ENCODE measurements at places on chromosomes 6 and 20.

GRCh38 chr20:47008842-47009518, 114.3 kb downstream of the EYA2 start:
- DNase-seq: no peak

GRCh38 chr20:25310268-25310920, 62.5 kb downstream of the PYGB start:
- DNase-seq: no peak

GRCh38 chr6:21987501-21987957, 309.3 kb downstream of the PRL start:
- no peak for DNase-seq

GRCh38 chr6:72894091-72894490, 272.2 kb downstream of the KCNQ5 start:
- DNase-seq: no peak

DNA sequence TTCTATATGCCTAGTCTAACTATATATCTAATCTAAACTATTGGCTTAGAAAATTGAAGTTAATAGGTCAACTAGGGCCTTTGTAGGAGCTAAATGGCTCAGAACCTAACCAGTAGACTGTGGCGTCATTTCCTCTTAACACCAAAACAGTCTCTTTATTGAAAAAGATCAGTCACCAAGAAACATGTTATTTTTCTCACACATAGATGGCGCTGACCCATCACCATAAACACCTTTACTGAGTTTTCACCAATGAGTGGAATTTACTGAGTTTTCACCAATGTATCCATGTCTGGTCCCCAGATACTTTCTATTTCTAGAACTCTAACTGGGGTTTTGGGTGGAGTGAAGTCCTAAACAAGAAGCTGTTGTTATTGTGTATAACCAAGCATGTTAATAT, 636.0 kb downstream of the BCKDHB start:
- no peak for DNase-seq

GRCh38 chr20:58877050-58877975, 24.8 kb downstream of the GNAS start:
- no peak for DNase-seq

DNA sequence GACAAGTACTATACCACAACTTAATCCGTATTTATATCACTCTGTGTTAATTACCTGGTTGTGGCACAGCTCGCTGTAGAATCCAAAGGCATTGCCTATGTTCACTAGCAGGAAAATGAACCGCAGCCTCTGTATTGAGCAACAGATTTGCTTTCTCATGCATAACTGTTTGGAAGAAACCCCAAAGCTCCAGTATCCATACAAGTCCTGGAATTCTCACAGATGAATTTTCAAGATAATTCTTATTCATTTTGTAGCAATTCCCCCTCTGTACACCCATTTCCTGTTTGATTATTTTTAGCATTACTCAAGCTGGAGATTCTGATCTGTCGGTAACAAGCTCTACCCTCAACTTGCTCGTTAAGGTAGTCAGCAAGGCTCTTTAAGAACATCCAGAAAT, 63.5 kb downstream of the STMND1 start:
- no peak for DNase-seq

GRCh38 chr6:97052896-97053295, 128.4 kb downstream of the KLHL32 start:
- DNase-seq: no peak

GRCh38 chr20:56903421-56903820, 274.3 kb downstream of the TFAP2C start:
- no peak for DNase-seq

GRCh38 chr6:58113960-58114359, 796.5 kb downstream of the PRIM2 start:
- DNase-seq: no peak

DNA sequence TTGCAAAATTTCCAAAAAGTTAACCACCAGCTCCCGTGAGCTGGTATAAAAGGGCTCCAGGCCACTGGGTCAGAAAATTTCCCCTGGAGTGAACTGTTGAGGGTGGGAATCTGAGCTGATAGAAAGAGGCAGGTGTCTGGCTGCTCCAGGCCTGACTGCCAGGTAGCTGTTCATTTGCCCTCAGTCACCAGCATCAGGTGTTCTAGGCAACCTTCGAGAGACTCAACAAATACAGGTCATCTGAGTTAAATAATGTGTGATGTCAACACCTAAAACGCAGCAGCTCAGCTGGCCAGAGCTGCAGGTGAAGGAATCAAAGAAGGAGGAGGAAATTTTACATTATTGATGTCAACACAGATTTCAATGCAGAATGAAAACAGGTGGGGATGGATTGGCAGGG, 46.7 kb downstream of the KCNK5 start:
- DNase-seq: no peak

DNA sequence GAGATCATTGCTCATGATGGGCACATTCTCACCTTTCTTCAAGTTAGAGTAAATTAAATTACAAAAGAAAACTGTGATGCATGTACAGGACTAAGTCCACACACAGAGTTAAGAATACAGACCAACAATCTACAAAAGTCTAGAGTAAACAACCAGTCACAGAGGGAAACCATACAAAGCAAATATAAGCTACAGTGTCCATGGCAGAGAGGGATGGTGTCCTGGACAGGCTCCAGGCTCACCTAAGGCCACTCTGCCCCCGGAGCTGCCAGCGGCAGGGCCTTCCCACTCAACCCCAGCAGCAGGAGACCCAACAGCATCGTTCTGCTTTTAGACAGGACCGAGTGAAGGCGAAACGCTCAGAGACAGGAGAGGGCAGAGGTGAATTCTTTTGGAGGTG, 16.0 kb downstream of the PDE10A start:
- DNase-seq: no peak

- no peak for DNase-seq
These were observed 140.7 kb downstream of the TAF4 start for GRCh38 chr20:61924858-61925554.

- no peak for DNase-seq
These were observed 59.6 kb upstream of the SPDEF start for GRCh38 chr6:34615574-34616226.

GRCh38 chr20:37345339-37346235, at the start of gene SRC:
Gene SRC (plus strand): TSS chr20:37346140. CDS start chr20:37384154, 38,014 bp downstream.
- no peak for DNase-seq

DNA sequence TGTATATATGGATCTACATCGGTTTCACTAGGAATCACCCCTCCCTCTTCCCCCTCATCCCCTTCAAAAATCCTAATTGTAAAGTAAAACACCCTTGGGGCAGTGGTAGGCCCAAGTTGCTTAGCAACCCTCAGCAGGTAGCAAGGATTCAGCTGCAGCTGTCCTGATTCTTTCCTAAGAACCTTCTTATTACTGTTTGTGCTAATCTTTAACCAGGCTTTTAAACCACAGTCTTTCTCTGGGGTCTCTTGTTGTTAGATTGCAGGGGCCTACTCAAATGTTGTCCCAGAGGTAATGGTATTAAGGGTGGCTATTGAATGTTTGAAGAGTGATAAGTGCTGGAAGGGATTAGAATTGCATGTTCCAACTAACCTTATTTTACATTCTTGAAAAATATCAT, 46.4 kb downstream of the PRL start:
- no peak for DNase-seq

GRCh38 chr20:35618263-35619131, 2.9 kb downstream of the SPAG4 start:
- DNase-seq: no peak

GRCh38 chr6:26196846-26197635, 109.8 kb downstream of the HFE start:
- DNase-seq: peak; percentile 61

DNA sequence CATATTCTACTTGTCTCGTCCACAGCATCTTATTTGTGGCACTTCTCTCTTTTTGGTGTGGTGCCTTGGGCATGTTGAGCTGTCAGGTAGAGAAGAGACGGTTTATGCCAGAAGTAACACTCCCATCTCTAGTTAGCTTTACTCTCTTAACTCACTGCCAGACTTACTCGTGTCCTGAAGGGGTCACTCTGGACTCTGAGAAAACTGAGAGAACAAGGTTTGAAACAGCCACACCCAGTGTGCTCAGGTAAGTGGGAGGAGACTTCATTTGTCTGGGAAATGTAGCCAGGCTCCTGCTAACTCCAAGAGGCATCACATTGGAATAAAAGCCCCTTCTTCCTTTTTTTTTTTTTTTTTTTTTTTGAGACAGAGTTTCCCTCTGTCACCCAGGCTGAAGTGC, 360.8 kb downstream of the QKI start:
- no peak for DNase-seq

DNA sequence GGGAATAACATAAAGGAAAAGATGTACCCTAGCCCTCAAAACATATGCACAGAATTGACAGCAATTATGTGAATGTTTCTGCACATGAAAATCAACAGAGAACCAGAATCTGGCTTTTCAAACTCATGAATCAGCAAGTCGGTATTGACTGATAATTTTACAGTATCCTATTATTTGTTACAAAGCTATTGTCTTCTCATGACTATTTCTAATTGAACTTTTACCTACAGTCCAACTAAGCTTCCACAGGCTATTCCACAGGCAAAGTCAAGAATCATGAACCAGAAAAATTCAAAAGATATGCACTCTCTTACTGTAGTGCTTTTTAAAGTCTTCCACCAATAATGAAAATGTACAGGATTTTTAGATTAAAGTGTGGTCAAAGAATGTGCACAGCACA, 49.1 kb upstream of the DST start:
- DNase-seq: no peak

DNA sequence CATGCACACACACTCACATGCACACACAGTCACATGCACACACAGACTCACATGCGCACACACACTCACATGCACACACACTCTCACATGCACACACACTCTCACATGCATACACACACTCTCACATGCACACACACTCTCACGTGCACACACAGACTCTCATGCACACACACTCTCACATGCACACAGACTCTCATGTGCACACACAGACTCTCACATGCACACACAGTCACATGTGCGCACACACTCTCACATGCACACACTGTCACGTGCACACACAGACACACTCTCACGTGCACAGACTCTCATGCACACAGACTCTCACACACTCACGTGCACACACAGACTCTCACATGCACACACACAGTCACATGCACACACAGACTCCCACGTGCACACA, 36.6 kb upstream of the VSX1 start:
- DNase-seq: no peak

DNA sequence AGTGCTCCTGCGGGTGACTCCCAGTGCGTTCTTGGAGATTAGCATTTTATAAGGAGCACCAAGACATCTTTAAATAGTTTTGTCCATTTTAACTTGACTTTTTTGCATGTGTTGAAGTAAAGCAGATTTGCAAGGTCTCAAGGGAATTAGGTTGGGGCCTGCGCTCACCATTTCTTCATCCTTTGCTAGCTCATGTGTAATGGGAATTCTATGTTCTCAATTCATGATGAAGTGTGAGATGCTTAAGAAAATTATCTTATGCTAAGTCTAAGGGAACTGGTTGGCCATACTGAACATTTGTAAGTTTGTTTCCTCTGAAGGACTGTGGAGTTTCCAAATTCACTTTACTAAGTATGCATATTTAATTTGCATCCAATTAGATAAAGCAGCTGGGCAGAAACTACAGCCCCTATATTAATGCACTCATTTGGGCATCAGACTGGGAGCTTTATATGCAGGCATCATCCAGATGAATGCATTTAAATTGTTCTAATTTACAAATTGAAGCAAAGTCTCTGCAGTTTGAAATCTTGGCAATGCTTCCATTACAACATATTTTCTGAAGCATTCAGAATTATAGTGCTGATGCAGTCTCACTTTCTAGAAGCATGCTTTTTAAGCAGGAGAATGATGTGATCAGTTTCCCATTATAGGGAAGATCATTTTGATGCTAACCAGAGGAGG, 108.3 kb upstream of the AKAP12 start:
- DNase-seq: no peak

DNA sequence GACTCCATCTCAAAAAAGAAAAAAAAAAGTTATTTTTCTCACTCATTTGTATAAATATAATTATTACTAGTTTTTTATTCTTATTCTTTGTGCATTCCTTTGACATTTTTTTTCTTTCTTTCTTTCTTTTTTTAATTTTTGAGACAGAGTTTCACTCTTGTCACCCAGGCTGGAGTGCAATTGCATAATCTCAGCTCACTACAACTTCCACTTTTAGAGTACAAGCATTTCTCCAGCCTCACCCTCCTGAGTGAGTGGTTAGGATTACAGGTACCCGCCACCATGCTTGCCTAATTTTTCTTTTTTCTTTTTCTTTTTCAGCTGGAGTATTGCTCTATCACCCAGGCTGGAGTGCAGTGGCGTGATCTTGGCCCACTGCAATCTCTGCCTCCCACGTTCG, 51.4 kb upstream of the JARID2 start:
- no peak for DNase-seq

DNA sequence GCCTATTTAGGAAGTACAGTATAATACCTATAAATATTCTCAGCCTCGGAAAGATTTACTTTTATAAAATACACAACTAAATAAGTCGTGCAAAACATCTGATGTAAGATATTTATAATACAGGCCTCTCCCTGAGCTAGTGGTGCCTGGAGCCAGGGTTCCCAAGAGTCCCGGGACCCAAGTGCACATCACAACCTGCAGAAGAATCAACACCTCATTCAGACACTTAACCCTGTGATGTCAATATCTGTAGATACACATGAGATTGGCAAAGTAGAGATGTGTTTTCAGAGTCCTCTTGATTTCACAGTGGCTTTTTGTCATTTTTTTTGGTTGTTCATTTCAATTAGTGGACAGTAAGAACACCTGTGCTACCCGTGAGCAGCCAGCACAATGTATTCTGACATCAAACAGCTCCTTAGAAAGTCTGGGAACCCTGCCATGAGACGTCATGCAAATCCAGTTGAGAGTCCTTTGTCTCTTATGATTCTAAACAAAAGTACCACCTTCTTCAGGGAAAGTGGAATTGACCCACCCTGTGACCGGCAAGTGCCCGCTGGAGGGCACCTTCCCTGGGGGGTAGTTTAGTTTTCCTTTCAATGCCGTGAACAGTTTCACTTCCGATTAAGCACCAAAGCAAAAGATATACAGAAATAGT, 101.6 kb downstream of the DACT2 start:
- DNase-seq: no peak

GRCh38 chr6:11179419-11180202, 52.9 kb downstream of the NEDD9 start:
- DNase-seq: no peak

GRCh38 chr20:12056839-12057238, 139.1 kb downstream of the BTBD3 start:
- DNase-seq: no peak

GRCh38 chr6:62043084-62043483, 242.9 kb downstream of the KHDRBS2 start:
- no peak for DNase-seq

- DNase-seq: no peak
These were observed 8.7 kb downstream of the TOX2 start for GRCh38 chr20:43923322-43923721.

DNA sequence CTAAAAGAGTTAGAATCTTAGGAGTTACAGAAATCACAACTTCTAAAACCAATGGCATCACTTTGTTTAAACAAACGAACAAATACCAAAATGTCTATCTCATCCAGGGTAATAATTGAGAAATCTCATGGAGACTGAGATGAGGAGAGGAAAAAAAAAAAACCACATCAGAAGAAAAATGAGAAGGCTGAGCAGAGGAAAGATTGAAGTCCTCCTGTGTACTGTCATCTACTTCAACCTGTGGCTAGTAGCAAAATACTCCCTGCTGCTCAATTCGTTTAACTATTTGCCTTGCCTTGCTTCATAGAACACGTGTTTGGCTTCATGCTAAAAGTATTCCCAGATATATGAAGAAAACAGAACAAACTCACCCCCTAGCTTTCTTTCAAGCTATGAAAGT, 143.7 kb downstream of the PDE10A start:
- no peak for DNase-seq

Measured in activated T-helper 1 cell treated with anti-CD3 and anti-CD28 coated beads, Interleukin-2, amount 50 U/mL, for 16 hours (primary cell).